Activated T-helper 17 cell treated with anti-CD3 and anti-CD28 coated beads, Interleukin-2, amount 50 U/mL, for 72 hours (primary cell): ENCODE measurements at places on chromosomes 6 and 20. TPM values are rescaled to one million over a fixed set of nuclear protein-coding genes. Genes with fewer than 3 reads are reported as not detected.

The MATN4 gene
- total RNA-seq, result 0.11 TPM

The KIAA1755 gene
- not detected for total RNA-seq

The MEI4 gene
- not detected for total RNA-seq

DNA sequence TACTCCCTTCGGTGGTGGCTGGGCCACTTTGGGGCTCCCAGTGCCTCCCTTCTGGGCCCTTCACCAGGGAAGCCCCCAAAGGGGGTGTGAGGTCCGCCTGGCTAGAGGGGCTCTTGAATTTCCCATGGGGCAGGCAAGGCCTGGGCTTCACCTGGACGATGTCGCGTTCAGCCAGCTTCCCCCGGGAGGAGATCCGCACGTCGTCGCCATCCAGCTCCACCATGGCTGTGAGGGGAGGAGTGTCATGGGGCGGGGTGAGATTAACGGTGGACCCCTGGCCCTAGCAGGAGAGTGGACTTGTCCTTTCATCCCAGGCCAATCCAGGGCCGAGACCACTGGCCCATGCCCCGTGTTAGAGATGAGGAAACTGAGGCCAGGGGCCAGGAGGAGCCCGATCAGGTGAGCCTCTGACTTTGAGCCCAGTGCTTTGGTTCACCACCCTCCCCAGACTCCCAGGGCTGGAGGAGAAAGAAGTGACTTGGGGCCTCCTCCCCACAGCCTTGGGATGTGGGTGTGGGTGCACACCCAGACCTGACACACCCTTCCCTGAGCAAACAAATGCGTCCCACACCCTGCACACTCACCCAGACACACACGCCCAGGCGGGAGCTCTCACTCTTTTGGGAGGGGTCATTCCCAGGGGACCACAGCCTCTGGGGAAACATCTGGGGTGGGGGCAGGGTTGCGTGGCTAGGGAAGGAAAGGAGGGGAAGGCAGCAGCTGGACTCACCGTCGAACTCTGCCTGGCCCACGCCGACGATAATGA lies 46.1 kb downstream of the RAB44 start:
- peak; percentile 43 for ATAC-seq

- no peak for ATAC-seq
These were observed 129.0 kb downstream of the REV3L start for GRCh38 chr6:111353912-111354462.

- ATAC-seq, result no peak
These were observed 186.2 kb upstream of the CST7 start for GRCh38 chr20:24762791-24763350.

DNA sequence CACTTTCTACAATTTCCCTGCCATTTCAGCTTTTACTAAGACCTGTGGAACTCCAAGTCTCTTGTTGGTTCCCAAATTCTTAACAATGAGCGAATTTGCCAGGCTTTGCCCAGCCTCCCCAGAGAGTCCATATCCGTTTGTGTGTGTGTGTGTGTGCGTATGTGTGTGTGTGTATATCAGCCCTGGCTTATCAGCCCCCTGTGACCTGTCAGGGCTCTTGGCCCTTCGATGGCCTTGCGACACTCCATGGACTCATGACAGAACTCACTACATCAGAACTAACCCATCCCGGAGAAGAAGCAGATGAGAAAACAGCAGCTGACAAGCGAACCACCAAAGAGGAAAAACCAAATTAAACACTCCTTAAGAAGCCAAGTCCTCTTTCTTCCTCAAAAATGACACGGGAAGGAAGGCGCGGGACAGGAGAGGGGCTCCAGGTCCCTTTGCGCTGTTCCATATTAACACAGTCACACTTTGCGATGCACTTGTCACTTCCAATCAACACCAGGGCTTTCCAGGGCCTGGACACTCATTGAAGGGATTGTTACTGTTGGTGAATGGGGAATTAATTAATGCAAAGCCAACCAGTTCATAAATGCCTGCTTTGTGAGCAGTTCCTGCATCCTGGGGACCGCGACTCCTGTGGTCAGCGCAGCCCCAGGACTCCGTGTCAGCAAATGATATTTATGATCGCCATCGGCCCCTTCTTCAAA lies 524.0 kb downstream of the CD83 start:
- ATAC-seq, result no peak

DNA sequence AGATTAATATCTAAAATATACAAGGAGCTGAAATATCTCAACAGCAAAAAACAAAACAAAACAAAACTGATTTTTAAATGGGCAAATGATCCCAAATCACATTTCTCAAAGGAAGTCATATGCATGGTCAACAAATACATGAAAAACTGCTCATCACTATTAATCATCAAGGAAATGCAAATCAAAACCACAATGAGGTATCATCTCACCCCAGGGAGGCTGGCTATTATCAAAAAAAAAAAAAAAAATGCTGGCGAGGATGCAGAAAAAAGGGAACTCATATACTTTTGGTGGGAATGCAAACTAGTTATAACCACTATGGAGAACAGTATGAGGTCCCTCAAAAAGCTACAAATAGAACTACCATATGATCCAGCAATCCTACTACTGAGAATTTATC lies 34.6 kb downstream of the REPS1 start:
- ATAC-seq, result peak; percentile 86

GRCh38 chr6:90538278-90539046 lies 48.4 kb downstream of the MAP3K7 start:
- no peak for ATAC-seq

DNA sequence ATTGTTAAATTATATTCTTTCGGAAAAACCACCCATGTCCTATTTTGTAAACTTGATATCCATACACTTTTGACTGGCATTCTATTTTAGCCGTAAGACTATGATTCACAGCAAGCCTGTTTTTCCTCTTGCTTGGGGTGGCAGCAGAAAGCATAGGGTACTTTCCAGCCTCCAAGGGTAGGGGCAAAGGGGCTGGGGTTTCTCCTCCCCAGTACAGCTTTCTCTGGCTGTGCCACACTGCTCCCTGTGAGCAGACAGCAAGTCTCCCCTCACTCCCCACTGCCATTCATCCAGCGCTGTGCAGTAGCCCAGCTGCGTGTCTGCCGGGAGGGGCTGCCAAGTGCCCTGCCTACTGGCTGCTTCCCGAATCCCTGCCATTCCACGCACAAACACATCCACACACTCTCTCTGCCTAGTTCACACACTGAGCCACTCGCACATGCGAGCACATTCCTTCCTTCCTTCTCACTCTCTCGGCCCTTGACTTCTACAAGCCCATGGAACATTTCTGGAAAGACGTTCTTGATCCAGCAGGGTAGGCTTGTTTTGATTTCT lies 2.1 kb upstream of the ESR1 start:
- ATAC-seq, result no peak

- no peak for ATAC-seq
These were observed 134.4 kb downstream of the LRRC1 start for GRCh38 chr6:53929041-53929820.
